ENCODE measurements at places on chromosomes 11 and 22.

GRCh38 chr11:86582898-86583297 lies 89.5 kb downstream of the ME3 start:
- H3K36me3 ChIP-seq: no peaks in the 10 kb centered on the region
- H3K27ac ChIP-seq: no peak overlapping the region
- H3K27me3 ChIP-seq: no peaks in the 10 kb centered on the region
- H3K4me3 ChIP-seq: no peak overlapping the region
- DNase-seq: no peak

DNA sequence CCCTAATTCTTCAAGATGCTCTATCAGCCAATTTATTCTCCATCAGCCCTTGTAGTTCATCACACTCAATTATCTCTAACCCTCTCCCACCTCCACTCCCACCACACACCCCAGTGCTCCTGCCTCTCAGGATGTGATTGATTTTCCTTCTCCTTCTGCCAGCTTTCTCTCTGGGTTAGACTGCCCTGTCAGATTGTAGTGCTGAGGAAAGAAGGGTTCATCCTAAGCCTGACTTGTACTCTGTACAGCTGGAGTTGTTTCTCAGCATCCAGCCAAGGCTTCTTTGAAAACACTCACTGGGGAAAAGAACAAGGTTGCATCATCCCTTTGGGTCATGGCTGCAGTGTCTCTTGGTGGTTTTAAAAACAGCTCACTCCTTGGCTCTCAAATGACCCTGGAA lies 61.2 kb downstream of the CECR2 start:
- no peak overlapping the region for H3K27ac ChIP-seq
- H3K4me3 ChIP-seq: no peak overlapping the region
- no peak for DNase-seq
- H3K4me1 ChIP-seq: peaks cover 11% of the 10 kb centered on the region
- H3K36me3 ChIP-seq: no peaks in the 10 kb centered on the region

- H3K27ac ChIP-seq: no peak overlapping the region
- H3K27me3 ChIP-seq: no peaks in the 10 kb centered on the region
- no peaks in the 10 kb centered on the region for H3K4me1 ChIP-seq
- DNase-seq: no peak
- no peaks in the 10 kb centered on the region for H3K36me3 ChIP-seq
- H3K4me3 ChIP-seq: no peak overlapping the region
These were observed 29.6 kb downstream of the SOX6 start for GRCh38 chr11:16326679-16327297.

- no peaks in the 10 kb centered on the region for H3K4me1 ChIP-seq
- no peak for DNase-seq
- no peaks in the 10 kb centered on the region for H3K36me3 ChIP-seq
- no peak overlapping the region for H3K27ac ChIP-seq
- H3K27me3 ChIP-seq: peaks cover 1% of the 10 kb centered on the region
These were observed 38.9 kb downstream of the OR10A6 start for GRCh38 chr11:7892059-7892699.

GRCh38 chr11:125594958-125595357 lies 2.3 kb downstream of the STT3A start:
- no peak overlapping the region for H3K27ac ChIP-seq
- no peak for DNase-seq
- H3K4me3 ChIP-seq: no peak overlapping the region
- no peaks in the 10 kb centered on the region for H3K27me3 ChIP-seq
- H3K4me1 ChIP-seq: no peaks in the 10 kb centered on the region
- H3K36me3 ChIP-seq: peaks cover 27% of the 10 kb centered on the region

- peaks cover 18% of the 10 kb centered on the region for H3K36me3 ChIP-seq
- peak overlapping the region; percentile 68 for H3K4me3 ChIP-seq
- peaks cover 14% of the 10 kb centered on the region for H3K4me1 ChIP-seq
- DNase-seq: no peak
These were observed 916 bp downstream of the GNG3 start for GRCh38 chr11:62708392-62708791.
